ENCODE measurements at places on chromosomes 6 and 20. TPM values are rescaled to one million over a fixed set of nuclear protein-coding genes. Genes with fewer than 3 reads are reported as not detected.

DNA sequence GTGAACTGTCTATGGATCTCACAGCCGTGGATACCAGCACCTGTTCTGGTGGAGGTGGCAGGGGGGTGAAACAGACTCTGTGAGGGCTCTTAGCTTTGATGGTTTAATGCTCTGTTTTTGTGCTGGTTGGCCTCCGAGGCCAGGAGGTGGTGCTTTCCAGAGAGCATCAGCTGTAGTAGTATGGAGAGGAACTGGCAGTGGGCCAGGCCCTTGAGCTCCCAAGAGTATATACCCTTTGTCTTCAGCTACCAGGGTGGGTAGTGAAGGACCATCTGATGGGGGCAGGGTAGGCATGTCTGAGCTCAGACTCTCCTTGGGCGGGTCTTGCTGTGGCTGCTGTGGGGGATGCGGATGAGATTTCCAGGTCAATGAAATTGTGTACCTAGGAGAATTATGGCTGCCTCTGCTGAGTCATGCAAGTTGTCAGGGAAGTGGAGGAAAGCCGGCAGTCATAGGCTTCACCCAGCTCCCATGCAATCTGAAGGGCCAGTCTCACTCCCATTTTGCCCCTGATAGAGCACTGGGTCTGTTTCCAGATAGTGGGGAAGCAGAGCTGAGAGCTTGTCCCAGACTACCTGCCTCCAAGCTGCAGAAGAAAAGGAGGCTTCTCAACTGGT, 102.7 kb upstream of the AHI1 start:
- DNase-seq = no peak

DNA sequence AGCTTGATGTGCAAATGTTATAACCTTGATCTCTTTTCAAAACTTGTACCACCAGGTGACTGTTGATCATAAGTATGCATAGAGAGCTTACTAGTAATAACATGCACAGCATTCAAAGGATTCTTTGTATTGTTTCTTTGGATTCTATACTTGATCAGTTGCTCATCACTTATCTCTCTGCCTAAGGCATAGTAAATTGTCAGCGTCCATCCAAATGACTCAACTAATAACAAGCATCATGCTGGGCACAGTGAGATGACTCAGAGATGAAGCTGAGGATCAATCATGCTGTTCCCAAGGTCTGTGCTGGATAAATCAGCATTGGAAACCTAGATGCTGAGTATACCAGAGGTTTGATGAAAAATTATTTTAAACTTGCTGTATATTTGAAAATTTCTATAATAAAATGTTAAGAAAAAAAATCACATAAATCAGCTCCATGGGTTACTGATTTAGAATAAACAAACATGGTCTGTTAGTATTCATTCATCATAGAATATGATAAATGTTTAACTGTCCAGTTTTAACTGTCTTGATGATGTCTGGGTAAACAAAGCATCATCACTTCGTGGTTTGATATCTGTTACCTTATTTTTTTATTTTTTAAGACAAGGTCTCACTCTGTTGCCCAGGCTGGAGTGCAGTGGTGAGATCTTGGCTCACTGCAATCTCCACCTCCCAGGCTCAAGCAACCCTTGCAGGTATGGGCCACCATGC, 45.6 kb upstream of the SGK1 start:
- no peak for DNase-seq

DNA sequence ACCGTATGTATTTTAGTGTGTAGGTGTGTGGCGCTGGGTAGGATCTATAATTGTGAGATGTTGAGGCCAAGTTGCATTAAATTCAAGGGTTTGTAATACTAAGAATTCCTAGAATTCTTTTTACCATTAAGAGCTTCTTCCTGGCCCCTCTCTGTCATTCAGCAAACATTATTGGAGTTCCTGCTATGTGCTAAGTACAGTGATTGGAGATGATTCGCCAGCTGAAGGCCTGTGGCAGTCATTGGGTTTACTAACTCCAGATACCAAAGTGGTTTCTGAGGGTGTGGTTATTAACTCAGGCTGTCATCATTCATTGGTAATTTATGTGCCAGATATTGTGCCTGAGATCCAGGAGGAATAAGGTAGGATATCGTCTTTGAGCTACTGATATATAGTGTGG, 167.1 kb downstream of the LAMA2 start:
- no peak for DNase-seq

DNA sequence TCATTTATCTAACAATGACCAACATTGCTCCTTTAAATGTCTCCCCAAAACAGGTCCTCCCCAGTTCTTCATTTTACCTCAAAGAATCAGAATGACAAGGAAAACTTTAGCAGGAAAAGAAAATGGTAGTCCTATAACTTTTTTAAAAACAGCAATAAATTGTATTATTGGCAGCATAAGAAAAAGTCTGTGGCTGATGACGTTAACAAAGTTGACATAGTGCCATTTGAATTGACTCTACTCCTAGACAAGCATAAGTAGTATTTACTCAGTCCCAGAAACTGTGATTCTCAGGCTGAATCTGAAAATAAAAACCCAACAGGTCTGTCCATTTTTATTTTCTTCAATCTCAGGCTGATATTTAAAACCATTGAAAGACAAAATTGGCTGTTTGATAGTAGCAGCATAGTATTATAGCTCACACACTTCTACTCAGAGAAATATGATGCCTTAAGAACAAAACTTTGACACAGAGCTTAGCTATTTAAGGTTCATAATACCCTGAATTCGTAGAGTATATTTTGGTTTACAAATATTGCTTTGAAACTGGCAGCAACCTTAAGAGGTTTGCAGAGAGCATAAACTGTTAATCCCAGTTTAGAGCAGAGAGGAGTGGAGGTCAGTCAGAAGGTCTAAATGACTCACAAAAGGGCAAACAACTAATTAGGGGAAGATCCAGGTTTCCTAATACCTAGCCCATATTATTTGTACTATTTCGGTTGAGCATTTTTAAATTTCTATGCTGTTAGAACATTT, 35.0 kb upstream of the TENT5A start:
- no peak for DNase-seq

GRCh38 chr6:5423251-5423650, 161.9 kb downstream of the FARS2 start:
- no peak for DNase-seq

DNA sequence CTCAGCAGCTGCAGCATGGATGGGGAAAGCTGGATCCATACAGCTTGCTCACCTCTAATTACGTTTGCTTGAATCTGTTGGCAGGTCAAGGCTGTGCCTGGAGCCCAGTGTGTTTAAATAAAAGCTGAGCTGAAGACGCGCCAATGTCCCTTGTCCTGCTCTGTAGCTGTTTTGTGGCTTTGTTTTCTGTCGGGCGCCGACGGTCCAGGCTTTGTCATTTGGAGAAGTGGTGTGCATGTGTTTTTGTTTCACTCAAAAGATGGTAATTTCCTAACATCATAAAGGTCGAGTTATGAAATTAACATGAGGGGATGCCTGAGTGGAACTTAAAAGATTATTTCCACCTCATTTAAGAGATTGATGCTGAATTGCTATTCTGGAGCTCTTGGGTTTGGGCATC, 107.6 kb downstream of the SLC24A3 start:
- no peak for DNase-seq

- no peak for DNase-seq
These were observed 10.4 kb upstream of the ELMO2 start for GRCh38 chr20:46416839-46417238.

GRCh38 chr6:139161169-139161568, 26.3 kb downstream of the HECA start:
- DNase-seq = no peak

DNA sequence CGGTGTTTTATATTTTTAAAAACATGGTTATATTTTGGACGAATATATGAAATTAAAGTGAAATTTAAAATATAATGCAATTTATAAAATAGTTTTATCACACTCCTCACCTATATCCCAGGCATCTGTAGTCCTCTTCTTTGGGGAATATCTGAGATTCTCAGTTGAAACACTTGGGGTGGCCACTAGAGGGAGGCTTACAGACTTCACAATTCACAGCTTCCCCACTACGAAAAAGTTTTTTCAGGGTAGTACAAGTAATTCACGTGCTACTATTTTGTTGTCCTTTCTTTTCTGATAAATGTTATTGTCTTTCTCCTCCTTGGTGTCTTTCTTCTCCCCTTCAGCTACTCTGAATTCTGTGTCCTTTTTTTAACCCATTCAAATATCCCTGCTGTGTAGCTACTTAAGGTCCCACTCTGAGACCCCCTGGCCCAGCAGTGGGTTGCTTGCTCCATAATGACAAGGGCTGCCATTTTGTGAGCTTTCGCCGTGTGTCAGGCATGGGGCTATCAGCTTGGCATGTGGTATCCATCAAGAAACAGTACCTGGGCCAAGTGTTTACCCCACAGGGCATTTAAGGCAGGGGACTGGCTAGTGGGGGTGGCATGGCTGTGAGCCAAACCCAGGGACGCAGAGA, 43.6 kb upstream of the PHACTR3 start:
- no peak for DNase-seq

- no peak for DNase-seq
These were observed 11.0 kb upstream of the TIAM2 start for GRCh38 chr6:154984146-154984545.

DNA sequence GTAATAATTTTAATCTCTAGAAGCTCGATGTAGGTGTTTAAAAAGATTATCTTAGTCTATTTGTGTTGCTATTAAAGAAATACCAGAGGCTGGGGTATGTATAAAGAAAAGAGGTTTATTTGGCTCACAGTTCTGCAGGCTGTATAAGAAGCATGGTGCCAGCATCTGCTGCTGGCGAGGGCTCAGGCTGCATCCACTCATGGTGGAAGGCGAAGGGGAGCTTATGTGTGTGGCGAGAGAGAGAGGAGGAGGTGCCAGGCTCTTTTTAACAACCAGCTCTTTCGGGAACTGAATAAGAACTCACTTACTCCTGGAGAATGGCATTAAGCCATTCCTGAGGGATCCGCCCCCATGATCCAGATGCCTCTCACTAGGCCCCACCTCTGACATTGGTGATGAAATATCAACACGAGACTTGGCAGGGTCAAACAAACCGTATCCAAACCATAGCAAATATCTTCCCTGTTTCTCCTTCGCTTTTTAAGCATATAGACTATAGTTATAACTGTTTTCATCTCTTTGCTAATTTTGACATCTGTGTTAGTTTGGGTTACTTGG, 24.5 kb downstream of the CHMP4B start:
- DNase-seq = no peak

The SRMS gene
- polyA plus RNA-seq = not detected

The TNFAIP3 gene
- polyA plus RNA-seq = 2.8 TPM

The LY6G6F gene
- polyA plus RNA-seq = not detected

The CDK5RAP1 gene
- polyA plus RNA-seq = 34.4 TPM

The OR2H1 gene
- polyA plus RNA-seq = not detected

The CLPSL1 gene
- not detected for polyA plus RNA-seq

The FABP7 gene
- polyA plus RNA-seq = not detected

The CRIP3 gene
- polyA plus RNA-seq = 14.3 TPM

The KCNQ5 gene
- not detected for polyA plus RNA-seq
